HFFc6 (cell line): ENCODE measurements at places on chromosomes 7 and 10. TPM values are rescaled to one million over a fixed set of nuclear protein-coding genes. Genes with fewer than 3 reads are reported as not detected.

The ASB10 gene
- not detected in 3 replicates for total RNA-seq

The AKR1C1 gene
- total RNA-seq = 2.6 to 7.0 TPM (median 5.7 TPM) in 3 replicates

The ZNF25 gene
- total RNA-seq = 5.9 to 6.5 TPM (median 6.2 TPM) in 3 replicates

The TAF5 gene
- 2.3 to 4.0 TPM (median 3.4 TPM) in 3 replicates for total RNA-seq

The CALY gene
- total RNA-seq = not detected in 3 replicates

The HMX2 gene
- not detected in 2 replicates for total RNA-seq

The BAIAP2L1 gene
- total RNA-seq = 12.9 and 15.3 TPM in 2 replicates

The MSMB gene
- not detected in 3 replicates for total RNA-seq

GRCh38 chr10:104327745-104328645, 10.3 kb downstream of the ITPRIP start:
- DNase-seq = peak; percentile 86

- peak; percentile 3 for DNase-seq
These were observed 59.4 kb downstream of the CALCR start for GRCh38 chr7:93515144-93515543.

DNA sequence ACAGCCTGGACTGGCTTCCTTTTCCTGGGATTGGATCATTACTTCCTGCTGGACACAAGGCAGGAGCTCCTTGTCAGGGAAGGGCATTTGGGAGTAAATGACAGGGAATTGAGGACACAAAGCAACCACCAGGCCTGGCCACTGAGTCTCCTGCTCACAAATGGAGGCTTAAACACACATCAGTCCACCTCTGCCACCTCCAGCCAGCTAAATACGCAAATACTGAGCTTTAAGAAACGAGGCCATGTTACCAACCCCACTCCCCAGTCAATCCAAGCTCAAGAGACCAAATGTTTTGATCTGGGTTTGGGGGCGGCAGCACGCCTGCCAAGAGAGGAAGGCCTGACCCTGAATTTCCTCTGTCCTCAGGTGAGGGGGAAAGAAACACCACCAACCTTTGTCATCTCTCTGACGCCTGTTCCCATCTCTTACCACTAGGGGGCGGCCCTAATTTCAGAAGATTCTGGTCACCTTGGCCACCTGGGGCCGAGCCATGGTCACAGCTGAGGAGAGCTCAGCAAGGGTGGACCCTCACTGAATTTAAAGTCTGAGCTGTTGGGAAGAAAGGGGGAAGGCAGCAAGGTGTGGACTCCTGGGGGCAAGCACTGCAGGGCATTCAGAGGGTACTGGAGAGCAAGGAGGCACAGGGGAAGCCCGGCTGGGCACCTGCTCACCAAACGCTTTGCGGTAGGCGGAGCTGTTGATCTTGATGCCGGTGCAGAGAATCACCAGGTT, 16.5 kb downstream of the AIFM2 start:
- peak; percentile 4 for DNase-seq

GRCh38 chr10:47023237-47024045, 112.2 kb downstream of the PTPN20 start:
- DNase-seq = no peak

DNA sequence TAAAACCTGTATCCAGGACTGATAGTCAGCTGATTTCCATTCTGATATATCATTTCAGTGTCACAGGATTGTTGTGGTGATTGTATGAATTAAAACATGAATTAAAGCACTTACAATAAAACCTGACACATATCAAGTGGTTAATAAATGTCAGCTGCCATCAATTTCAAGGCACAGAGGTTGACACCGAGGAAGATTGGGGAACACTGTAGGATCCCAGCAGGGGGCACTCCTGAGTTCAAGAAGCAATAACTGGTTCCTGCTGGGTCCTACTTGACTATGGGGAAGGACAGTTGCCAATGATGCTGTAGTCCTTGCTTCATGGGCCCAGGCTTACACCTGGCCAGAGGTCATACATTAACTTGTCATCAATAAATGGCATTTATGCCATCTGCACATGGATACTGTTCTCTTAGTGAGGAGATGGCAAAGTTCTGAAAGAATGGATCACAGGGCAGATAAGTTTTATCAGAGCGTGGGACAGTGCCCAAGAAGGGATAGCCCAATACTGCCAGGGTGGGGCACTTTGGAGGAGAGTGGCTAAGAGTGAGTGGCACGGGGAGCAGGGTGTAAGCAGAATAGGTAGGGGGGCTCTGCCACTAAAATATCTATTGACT, 24.1 kb downstream of the FZD1 start:
- no peak for DNase-seq

DNA sequence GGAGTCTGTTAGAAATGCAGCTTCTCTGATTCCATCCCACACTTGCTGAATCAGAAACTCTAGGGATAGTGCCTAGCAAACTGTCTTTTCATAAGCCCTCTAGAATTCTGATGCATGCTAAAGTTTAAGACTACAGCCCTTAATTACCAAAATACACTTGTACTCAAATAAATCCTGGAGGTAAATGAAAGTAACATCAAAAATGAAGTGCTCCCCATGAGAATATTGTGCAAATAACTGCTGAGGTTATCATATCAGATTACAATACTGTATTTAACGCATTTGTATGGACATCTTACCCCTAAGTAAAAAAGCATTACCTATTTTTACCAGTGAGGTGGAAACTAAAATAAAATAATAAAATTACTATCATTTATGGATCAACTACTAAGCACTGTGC, 104.7 kb downstream of the CHCHD3 start:
- no peak for DNase-seq

DNA sequence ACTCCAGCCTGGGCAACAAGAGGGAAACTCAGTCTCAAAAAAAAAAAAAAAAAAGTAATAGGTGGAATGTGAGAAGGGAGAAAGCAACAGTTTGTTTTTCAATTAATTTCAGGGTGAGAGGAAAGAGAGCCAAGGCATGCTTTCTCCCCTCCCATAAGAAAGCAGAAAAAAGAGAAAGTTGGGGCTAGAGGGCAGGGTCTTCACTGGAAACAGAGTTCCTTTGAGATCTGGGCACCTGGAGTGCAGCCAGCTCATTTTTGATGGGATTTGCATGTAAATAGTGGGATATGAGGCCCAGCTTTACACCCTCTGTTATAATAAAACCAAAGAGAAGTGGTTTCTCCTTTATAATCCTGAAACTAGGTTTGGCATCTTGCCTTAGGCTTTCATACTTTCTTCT, 13.8 kb upstream of the STOX1 start:
- no peak for DNase-seq

DNA sequence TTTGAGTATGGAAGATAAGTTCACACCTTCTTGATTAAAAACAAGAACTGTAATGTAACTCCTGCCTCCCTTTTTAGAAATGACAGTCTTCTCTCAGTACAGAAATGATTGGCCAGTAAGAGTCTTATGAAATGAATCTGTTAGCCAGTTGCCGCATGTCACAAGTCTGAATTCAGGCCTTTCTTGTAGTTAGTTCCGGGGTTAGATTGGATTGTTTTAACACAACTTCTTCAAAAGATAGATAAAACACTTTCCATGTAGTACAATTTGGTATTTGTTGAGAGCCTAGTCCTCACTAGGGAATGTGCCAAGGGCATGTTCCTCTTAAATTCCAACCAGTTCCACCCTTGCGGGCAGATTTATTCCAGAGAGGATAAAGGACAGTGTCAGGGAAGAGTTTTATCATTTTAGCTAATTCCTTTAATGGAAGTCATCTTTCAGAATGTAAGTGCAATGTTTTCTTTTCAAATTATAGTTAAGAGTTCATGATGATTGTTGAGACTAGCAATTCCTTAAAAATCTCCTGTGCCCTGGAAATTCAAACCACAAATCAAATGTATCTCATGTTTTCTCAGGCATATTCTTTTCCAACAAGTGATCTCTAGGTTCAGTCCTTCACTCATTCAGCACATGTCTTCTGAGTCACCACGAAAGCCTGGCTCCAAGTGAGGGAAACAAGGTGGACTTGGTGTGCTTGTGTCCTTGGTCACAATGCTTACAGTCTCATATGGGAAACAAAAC, 4.1 kb downstream of the FHIP2A start:
- peak; percentile 97 for DNase-seq

- DNase-seq = no peak
These were observed 670 bp downstream of the RCC1L start for GRCh38 chr7:75072981-75073283.

DNA sequence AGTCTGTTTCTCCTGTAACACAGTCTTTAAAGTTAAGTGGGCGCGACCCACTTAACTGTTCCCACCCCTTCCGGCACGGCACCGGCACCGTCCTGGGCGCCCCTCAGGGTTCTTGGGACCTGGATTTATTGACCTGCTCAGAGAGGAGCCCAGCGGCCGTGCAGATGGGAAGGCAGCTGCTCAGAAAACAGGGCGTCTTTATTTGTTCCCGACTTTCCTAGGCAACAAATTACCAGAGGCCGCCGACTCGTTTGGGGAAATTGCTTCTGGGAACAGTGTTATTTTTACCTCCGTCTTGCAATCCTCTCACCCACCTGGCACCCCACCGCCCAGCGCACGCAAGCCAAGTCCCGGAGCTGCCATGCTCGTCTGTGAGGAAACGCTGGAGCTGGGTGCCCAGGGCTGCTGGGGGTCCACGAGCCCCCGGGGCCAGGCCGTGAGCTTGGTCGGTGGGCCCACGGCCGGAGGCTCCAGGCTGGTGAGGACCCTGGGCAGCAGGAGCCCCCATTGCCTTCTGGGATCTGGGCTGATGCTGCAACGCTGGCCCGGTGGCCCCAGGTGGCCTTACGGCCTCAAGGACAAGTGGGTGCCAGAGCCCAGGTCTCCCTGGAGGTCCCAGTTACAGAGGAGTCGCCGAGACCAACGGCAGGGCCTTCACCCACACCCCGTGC, 14.9 kb upstream of the ADGRA1 start:
- no peak for DNase-seq

GRCh38 chr7:128873234-128873633, 10.6 kb downstream of the ATP6V1F start:
- no peak for DNase-seq
